ENCODE measurements at places on chromosomes 5 and 9. TPM values are rescaled to one million over a fixed set of nuclear protein-coding genes. Genes with fewer than 3 reads are reported as not detected.

The ZNF608 gene
- total RNA-seq = 21.6 TPM

DNA sequence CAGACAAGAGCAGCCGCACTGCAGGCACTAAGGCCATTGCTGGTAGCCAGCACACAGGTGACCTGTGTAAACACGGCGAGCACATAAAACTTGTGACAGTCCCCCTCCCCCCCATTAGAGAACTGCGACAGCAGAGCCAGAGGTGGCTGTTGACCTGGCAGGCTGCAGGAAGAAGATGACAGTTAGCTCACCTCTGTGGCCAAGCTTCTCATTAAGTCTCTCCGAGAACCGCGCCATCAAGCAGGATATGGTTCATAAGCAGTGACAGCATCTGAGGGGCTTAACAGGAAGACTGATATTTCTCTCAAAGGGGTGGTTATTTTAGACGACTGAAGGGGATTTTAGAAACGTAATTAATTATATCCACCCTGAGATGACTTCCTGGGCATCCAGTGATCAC, 5.2 kb downstream of the SURF4 start:
- no peak for DNase-seq
- peaks cover 15% of the 10 kb centered on the region for H3K36me3 ChIP-seq
- H3K27me3 ChIP-seq = no peaks in the 10 kb centered on the region
- H3K4me1 ChIP-seq = peaks cover 52% of the 10 kb centered on the region
- peak overlapping the region; percentile 17 for H3K4me3 ChIP-seq
- H3K27ac ChIP-seq = peak overlapping the region; percentile 50

The ACTBL2 gene
- not detected for total RNA-seq

The SARDH gene
- 43.3 TPM for total RNA-seq

DNA sequence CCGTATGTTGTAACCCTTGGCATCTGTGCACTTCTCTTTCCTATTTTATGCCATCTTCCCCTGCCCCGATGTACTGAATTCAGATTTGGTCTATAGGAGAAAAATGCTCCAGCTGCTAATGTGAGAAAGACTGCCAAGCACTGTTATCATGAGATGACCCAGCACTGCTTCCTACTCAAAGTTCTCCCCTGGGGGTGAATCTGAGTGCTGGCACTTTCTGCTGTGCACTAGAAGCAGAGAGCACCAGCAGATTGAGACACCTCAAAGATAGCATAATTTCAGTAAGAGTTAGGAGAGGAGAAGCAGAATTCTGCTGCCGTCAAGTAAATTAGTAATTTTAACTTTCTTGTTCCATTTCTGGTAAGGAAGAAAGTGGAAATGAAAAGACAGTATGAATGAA, 92.8 kb upstream of the ACOT12 start:
- H3K4me1 ChIP-seq = no peaks in the 10 kb centered on the region
- no peak overlapping the region for H3K27ac ChIP-seq
- H3K27me3 ChIP-seq = no peaks in the 10 kb centered on the region
- no peak overlapping the region for H3K4me3 ChIP-seq
- no peak for DNase-seq

The ARHGEF28 gene
- 21.8 TPM for total RNA-seq

The MARCHF3 gene
- total RNA-seq = 3.4 TPM

The VLDLR gene
- 34.8 TPM for total RNA-seq

GRCh38 chr5:36722900-36723299, 116.5 kb downstream of the SLC1A3 start:
- H3K4me1 ChIP-seq = no peaks in the 10 kb centered on the region
- H3K27me3 ChIP-seq = no peaks in the 10 kb centered on the region
- no peak for DNase-seq
- no peaks in the 10 kb centered on the region for H3K36me3 ChIP-seq

- H3K4me1 ChIP-seq = peaks cover 3% of the 10 kb centered on the region
- DNase-seq = no peak
- no peaks in the 10 kb centered on the region for H3K36me3 ChIP-seq
Observed at GRCh38 chr9:6827439-6828145, 69.8 kb downstream of the KDM4C start.

DNA sequence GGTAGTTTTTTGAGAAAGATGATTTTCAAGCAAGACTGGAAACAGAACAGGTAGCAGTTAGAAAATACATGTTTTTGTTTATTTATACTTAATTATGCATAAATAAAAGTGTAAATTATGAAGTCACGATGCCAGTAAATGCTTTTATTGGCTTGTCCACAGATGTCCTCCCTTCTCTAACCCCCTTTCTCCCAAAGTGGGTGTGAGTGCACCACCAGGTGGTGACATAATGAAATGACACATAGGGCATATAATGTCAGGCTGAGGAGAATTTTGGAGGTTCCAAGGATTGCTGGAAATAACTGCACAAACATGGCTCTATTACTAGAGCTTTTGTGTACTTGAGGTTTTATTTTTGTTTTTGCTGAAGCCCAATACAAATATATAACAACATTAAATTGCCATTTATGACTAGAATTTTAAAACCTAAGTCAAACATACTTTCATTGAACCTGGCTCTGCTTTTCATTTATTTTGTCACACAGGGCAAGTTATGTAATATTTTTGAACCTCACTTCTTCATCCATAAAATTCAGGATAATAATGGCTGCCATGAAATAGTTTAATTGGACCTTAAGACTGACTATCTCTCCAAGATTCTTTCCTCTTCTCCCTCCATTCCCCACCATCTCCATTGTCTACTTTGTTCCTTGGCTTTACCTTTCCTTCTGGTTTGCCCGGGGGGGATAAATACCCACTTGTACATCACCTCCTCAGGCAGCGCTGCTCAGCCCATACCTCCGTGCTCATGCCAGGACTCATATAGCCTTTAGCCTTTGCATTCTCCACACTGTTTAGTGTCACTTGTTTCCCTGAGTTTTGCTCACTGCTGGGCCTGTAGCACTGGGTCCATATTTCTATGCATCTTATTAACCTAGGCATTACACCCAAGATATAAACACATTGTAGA, 168.8 kb downstream of the PDE4D start:
- no peaks in the 10 kb centered on the region for H3K36me3 ChIP-seq
- no peaks in the 10 kb centered on the region for H3K27me3 ChIP-seq
- H3K27ac ChIP-seq = no peak overlapping the region
- DNase-seq = no peak
- no peaks in the 10 kb centered on the region for H3K4me1 ChIP-seq
- no peak overlapping the region for H3K4me3 ChIP-seq

DNA sequence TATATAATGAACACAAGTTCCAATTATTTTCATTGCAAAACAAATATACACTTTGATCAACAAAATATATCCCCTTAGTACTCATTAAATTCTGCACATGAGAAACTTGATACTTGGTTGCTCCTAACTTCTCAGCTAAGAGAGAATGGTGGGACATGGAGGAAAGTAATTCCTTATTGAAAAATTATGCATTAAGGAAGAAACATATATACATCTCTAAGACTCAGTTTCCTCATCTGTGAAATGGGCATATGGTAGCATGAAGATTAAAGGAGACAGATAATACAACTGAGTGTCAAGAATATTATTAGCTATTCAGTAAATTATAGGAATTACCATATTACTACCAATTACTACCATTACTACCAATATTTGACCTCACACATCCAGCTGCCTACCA, 85.8 kb downstream of the CRB2 start:
- no peaks in the 10 kb centered on the region for H3K36me3 ChIP-seq
- no peak overlapping the region for H3K4me3 ChIP-seq
- H3K27ac ChIP-seq = no peak overlapping the region
- DNase-seq = no peak
- H3K4me1 ChIP-seq = no peaks in the 10 kb centered on the region

The PCDHB14 gene
- total RNA-seq = 2.6 TPM

DNA sequence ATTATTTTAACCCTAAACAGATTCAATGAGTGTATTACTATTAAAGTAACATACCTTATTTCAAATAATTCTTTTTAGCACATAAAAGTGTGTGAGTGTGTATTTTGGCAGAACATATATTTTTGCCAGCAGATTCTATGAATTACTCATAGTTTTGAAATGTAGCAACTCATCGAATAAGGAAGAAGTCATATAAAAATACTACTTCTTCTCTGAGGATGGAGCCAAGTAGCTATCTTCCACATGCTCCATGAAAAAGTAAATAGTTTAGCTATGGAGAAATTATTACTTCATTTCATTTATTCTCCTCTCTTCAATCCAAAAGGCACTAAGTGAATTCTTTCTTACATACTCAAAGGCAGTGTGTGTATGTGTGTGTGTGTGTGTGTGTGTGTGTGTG, 1090.4 kb upstream of the CDH6 start:
- no peaks in the 10 kb centered on the region for H3K36me3 ChIP-seq
- no peak overlapping the region for H3K27ac ChIP-seq
- no peak for DNase-seq

GRCh38 chr5:180832638-180833068, 28.4 kb downstream of the ZFP62 start:
- H3K4me3 ChIP-seq = peak overlapping the region; percentile 76
- H3K4me1 ChIP-seq = no peaks in the 10 kb centered on the region

DNA sequence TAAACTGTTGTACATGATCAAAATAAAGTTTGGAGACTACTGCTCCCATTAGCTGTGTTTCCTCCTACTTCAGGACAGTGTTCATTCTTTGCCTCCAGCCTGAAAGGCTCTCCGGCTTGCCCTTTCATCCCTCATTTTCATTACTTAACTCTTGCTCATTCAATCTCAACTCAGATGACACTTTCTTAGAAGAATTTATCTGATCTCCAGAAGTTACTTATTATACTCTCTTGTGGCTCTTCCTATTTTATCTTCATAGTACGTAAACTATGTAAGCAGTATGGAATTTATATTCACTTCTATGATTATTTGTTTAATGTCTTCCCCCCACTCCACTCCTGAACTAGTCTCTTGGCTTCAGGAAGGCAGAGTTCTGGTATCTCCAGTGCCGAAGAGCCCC, 1737.9 kb upstream of the C9orf72 start:
- H3K36me3 ChIP-seq = no peaks in the 10 kb centered on the region
- no peaks in the 10 kb centered on the region for H3K4me1 ChIP-seq
- H3K4me3 ChIP-seq = no peak overlapping the region
- H3K27me3 ChIP-seq = no peaks in the 10 kb centered on the region
- no peak for DNase-seq

The PLEKHG4B gene
- total RNA-seq = 0.52 TPM

GRCh38 chr9:134502809-134503211, 138.8 kb upstream of the COL5A1 start:
- H3K27ac ChIP-seq = no peak overlapping the region
- no peak overlapping the region for H3K4me3 ChIP-seq
- H3K4me1 ChIP-seq = no peaks in the 10 kb centered on the region
- no peaks in the 10 kb centered on the region for H3K36me3 ChIP-seq
- peak; percentile 33 for DNase-seq

DNA sequence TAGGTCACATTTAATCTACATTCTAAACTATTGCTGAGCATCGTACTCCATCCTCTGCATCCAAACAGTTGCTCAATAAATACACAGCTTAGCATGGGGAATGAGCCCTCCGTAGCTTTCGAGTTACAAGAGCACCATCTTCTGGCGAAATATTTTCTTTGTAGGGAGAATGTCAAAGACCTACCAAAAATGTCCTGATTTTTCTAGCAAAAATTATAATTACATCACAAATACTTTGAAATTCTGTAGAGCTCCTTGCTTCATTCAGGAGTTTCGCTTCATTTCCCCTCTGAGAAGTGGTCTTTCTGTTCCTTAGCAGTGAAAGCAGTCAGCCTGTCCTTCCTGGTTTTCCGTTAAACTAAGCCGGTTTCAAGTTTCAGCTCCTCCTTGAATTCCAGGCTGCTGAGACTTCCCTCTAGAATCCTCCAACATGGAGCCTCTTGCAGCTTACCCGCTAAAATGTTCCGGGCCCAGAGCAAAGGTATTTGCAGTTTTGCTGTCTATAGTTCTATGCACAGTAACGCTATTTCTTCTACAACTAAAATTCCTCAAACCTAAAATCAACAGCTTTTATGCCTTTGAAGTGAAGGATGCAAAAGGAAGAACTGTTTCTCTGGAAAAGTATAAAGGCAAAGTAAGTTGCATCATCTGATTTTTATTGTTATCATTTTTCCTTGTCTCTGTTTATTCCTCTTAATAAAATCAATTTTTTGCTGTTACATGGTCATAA, at the start of gene GPX8:
TSS of gene GPX8 (plus strand) at position 409 of the 730 bp plus-strand sequence. CDS start at position 431, 22 bp downstream.
- H3K4me3 ChIP-seq = peak within 1 kb of the TSS; percentile 24
- H3K27ac ChIP-seq = no peak within 1 kb of the TSS
- H3K4me1 ChIP-seq = no peaks in the 10 kb centered on the region
- H3K27me3 ChIP-seq = no peaks in the 10 kb centered on the region

The TMEM215 gene
- total RNA-seq = not detected

The BTNL8 gene
- total RNA-seq = not detected

DNA sequence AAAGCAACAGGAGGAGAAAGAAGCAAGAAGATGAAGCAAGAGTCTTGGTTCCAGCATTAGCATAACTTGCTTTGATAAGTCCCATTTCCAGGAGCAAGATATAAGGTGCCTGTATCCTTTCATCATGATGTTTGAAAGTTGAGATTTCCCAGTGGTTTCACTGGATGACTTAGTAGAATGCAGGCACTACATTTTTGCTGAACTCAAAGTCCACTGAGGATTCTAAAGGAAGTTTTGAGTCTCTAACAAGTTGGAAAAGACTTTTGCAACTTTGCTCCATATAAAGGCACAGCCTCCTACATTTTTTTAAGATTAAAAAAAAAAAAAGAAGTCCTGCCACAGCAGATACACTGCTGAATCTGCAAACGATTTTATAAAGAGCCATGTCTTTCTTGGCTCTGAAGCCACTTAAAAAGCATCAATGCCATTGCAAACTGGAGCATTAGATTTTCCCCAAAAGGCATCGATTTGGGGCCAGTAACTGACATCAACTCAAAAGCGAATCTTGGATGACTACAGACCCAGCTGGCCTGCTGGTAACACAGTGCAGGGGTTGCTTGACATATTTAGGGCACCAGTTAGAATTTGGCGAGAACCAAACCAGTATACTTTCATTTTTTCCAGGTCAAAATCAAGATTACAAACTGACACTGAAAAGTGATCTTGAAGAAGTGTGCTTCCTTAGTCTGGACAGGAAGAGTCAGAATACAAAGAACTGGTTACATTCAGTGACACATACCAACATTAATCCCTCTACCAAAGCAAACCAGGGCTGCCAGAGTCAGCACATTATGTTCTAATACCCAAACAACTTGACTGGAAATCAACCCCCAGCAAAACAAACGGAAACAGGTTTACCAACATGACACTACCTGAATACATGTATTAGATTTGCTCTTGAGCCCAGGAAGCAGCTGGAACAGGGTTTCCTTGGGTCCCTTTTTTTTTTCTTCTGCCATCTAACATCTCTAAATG, 39.1 kb upstream of the KCNV2 start:
- no peak for DNase-seq
- no peaks in the 10 kb centered on the region for H3K27me3 ChIP-seq
- H3K36me3 ChIP-seq = no peaks in the 10 kb centered on the region
- no peak overlapping the region for H3K27ac ChIP-seq
- no peak overlapping the region for H3K4me3 ChIP-seq

GRCh38 chr9:23659346-23660006, 166.6 kb downstream of the ELAVL2 start:
- no peak overlapping the region for H3K27ac ChIP-seq
- DNase-seq = no peak
- H3K4me1 ChIP-seq = no peaks in the 10 kb centered on the region
- no peaks in the 10 kb centered on the region for H3K36me3 ChIP-seq

GRCh38 chr5:96506866-96507527, 73.9 kb upstream of the PCSK1 start:
- H3K4me1 ChIP-seq = no peaks in the 10 kb centered on the region
- H3K27me3 ChIP-seq = no peaks in the 10 kb centered on the region
- H3K36me3 ChIP-seq = no peaks in the 10 kb centered on the region
- H3K4me3 ChIP-seq = no peak overlapping the region
- H3K27ac ChIP-seq = no peak overlapping the region
- DNase-seq = no peak

All from pancreas (tissue), 10 donors.